Stimulated activated CD8-positive, alpha-beta memory T cell treated with anti-CD3 and anti-CD28 coated beads, Interleukin-12 subunit alpha, Interleukin-12 subunit beta, amount 100 ng/mL, for 4 hours (primary cell): ENCODE measurements at places on chromosomes 11 and 22.

DNA sequence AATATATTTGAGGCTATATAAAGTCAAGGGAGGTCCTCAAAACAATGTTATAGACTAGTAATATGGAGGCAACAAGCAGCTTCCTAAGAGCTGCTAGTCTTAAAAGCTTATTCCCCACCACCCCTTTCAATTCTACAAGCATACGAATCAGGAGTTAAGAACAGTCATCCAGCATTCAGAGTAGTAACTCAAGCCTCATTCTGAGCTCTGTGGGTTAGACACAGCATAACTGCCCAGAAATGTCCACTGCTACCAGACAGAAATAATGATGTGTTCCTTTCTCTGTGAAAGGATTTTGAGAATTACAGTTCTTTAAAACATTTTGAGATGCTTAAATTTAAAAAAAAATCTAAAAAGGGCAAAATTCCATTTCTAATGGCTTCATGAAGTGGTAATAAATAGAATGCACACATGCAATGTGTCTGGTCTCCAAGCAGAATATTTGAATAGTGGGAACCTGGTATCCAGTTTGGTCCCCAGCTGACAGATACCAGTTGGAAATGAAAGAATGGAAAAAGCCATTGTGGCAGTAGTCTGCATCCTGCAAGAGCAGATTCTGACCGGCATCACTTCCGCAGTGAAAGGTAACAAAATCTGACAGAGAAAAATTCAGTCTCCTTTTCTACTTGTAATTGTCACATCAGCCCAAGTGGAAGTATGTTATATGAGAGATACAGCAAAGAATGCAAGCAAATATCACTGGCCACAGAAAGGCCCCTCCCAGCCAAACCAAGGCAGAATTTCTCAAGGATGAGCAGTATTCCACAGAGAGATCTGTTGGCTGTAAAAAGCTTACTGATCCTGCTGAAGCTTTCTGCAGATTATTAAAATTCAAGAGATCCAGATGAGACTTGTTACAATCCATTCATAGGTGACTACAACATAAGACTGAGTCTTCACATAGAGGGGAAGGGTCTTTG is 310.8 kb upstream of the PITPNB start:
- no peak for DNase-seq

- DNase-seq: no peak
Observed at GRCh38 chr11:10777806-10778205, 26.8 kb downstream of the CTR9 start.

GRCh38 chr11:69546735-69547370 is 65.4 kb downstream of the LINC01488 start:
- no peak for DNase-seq

DNA sequence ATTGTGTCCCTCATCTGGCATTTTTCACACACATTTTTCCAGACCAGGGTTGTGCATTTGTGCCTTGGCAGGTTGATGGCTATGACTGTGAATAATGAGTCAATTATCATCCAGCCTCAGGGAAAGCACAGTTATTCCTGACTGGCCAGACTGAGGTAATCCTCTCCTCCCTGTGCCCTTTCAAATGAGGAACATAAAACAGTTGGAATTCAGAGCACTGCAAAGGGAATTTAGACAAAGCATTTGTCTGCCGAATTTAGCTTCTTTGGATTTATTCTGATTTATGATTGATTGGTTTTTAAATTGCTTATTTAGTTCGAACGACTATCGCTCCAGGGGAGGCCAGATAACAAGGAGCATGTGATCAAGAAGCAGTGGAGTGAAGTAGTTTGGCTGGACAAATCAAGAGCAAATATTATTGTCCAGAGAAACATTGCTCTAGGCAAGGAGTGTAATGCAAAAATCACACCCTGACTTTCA is 30.8 kb upstream of the RAG2 start:
- DNase-seq: no peak

DNA sequence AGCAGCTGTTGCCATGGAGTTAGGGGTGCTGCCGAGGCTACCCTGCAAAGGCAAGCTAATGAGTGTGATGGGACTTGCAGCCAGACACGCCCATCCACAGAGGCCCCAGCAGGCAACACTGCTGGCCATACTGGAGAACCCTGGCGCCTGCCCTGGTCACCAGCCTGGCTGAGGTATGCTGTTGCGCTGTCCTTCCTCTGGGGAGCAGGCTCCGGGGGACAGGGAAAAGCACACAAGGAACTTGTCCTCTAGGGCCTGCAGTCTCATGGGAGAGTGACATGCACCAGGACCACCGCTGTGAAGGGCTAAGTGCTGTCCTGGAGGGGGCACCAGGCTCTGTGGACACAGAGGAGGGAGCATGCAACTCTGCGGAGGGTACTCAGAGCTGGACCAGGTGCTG is 35.8 kb downstream of the TOM1 start:
- DNase-seq: no peak

GRCh38 chr11:81222491-81222890 is 1511.2 kb downstream of the FAM181B start:
- no peak for DNase-seq

DNA sequence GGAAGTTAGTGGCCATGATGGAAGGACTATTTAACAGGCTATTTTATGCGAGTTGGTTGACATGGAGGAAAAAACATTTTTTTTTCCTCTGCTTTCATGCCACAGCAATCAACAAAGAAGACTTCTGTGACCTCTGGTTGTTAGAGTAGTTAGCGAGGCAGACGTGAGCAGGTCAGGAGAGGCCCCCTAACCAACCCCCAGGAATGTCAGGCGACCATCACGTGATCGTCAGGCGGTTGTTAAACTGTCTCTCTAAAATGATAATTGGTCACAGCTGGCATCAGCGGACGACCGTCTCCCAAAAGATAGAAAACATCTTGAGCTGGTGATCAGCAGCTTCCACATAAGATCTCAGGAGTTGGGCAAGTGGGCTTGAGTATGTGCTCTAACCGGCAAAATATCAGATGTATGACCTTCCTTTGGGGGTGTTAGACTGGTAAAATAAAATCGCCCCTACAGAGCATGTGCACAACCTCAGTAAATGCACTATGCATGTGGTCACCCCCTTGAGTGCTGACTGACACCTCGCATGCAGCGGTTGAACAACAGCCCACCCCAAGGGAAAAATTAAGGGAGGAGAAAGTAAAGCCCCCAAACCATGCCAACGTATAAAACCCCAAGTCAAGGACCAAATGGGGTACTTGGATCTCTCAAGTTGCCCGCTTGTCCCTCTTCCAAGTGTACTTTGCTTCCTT is 20.9 kb upstream of the NARS2 start:
- DNase-seq: no peak

DNA sequence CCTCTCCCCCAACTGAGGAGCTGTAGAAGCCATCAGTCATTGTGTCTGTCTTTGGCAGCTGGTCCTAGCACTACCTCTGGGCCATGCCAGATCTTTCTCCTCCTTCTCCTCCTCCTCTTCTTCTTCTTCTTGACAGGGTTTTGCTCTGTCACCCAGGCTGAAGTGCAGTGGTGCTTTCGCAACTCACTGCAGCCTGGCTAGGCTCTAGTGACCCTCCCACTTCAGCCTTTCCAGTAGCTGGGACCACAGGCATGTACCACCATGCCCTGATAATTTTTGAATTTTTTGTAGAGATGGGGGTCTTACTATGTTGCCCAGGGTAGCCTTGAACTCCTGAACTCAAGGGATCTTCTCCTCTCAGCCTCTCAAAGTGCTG is 50.1 kb upstream of the SHANK2 start:
- no peak for DNase-seq

- no peak for DNase-seq
Observed at GRCh38 chr22:36016684-36017083, 11.9 kb downstream of the RBFOX2 start.

DNA sequence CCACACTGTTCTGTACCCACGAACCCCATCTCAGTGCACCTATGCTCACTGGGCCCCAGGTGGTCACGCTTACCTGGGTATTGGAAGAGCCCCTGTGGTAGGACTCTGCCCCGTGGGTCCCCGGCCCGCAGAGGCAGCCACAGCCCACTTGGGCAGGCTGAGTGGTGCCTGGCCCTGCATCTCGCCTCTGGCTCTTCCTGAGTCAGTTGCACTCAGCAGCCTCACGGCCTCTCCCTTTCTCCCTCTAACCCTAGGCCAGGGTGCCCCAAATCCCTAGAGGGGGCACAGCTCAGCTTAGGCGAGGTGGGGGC is 9.7 kb downstream of the CRELD2 start:
- no peak for DNase-seq

GRCh38 chr11:73570415-73571114 is 27.3 kb downstream of the FAM168A start:
- no peak for DNase-seq

- DNase-seq: no peak
Observed at GRCh38 chr11:112861356-112861755, 99.9 kb upstream of the NCAM1 start.

- DNase-seq: no peak
Observed at GRCh38 chr11:100691896-100692653, 5.0 kb downstream of the ARHGAP42 start.

DNA sequence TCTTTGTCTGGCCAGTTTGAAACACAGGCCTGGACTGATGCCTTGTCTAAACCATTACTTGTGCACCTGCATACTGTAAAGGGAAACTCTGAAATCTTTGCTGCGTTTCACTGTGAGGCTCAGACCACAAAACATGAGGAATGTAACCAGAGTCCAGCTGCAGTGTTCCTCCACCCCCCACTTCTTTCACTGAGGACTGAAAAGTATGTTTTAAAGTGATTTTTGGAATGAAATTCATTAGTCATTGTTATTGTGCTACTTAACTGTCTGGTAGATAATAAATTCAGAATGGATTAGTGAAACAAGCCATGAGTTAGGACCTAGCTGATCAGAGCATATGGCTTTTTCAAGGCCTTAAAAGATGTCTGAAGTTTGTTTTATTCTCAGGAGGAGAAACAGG is 181.2 kb downstream of the WNT11 start:
- DNase-seq: no peak
